ENCODE measurements at places on chromosomes 7 and 10. TPM values are rescaled to one million over a fixed set of nuclear protein-coding genes. Genes with fewer than 3 reads are reported as not detected.

OR2A12 gene
- total RNA-seq = not detected

UCN3 gene
- total RNA-seq = not detected

HOXA11 gene
- not detected for total RNA-seq

PRPF18 gene
- 5.7 TPM for total RNA-seq

CXCL12 gene
- total RNA-seq = under 0.01 TPM

GNGT1 gene
- total RNA-seq = not detected

MKX gene
- not detected for total RNA-seq

LRRC17 gene
- 0.27 TPM for total RNA-seq

ODAD2 gene
- total RNA-seq = 1.1 TPM
